ENCODE measurements at places on chromosomes 7 and 10.

DNA sequence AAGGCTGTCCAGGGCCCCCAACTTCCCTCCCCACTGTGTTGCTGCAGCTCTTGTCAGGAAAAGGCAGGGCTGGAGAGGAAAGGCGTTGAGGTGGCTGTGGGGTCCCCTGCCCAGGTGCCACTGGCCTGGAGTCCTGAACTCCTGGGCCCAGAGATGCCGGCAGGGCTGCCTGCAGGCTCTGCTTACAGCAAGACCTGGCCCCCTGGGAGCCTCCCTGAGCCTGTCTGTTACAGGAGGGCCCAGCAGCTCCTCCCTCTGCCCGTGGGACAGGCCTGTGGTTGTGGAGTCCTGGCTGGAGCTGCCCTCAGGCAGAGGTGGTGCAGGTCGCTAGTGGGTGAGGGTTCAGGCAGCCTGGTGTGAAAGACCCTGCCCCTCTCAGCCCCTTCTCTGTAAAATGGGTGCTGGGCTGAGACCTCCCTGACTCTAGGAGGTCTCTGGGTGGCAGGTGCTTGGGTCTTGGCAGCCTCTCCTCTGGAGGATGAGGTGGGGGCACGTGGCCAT lies 9.9 kb downstream of the ANTXRL start:
- no peak for DNase-seq

DNA sequence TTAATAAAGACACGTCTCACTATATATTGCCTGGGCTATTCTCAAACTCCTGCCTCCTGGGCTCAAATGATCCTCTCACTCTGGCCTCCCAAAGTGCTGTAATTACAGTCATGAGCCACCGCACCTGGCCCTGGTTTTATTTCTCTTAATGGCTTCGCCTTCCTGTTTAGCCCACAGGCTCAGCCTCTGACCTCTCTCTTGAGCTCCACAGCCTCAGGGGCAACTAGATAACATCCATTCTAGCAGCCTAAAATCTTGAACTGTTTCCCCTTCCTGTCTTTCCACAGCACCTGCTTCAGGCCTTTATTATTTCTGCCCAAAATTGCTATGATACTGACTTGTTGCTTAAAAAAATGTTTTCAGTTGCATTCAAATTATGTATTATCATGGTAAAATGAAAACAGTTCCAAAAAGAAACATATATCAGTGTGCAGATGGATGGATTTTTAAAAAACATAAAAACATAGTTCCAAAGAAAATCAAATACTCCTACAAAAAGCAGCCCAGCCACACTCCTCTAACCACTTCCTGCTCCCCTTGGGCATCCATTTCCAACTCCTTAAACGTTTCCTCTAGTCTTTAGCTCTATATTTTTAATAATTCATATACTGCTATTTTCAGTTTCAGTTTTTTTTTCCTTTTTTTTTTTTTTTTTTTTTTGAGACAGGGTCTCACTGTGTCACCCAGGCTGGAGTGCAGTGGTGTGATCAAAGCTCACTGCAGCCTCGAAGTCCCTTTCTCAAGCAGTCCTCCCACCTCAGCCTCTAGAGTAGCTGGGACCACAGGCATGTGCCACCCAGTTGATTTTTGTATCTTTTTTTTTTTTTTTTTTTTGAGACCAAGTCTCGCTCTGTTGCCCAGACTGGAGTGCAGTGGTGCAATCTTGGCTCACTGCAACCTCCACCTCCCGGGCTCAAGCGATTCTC lies 5.1 kb upstream of the BAZ1B start:
- DNase-seq, result no peak

GRCh38 chr10:129426606-129427005 lies 40.4 kb upstream of the MGMT start:
- DNase-seq, result no peak

DNA sequence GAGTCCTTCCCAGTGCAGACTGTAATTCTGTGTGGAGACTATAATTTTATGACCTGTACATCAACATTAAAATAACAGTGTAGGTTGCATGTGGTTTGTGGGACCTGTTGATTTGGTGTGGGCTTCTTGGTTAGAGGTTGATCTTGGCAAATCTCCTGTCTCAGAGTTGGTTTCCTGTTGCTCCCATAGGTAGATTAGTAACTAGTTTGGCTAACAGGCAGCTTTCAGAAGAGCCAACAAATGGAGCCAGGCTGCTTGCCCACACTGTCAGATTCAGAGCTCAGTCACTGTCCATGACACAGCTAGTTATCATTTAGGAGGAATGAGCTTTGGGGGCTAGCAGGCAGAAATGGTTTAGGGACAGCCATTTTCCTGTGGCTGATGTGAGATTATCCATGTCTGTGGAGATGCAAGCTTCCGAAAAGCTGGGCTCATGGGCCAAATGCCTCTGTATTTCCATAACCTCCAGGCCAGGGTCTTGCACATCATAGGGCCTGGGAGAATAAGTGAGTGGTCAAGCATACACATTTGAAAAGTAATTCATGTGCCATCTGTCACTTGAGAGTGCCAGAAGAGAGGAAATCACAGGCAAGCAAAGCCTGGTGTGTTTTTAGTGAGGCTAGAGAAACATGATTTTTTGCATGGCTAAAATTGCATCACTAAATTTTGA lies 33.4 kb downstream of the CCM2 start:
- DNase-seq, result no peak

- DNase-seq, result no peak
Observed at GRCh38 chr7:74223711-74224510, 14.1 kb downstream of the LAT2 start.

Data from stimulated activated CD4-positive, alpha-beta T cell treated with anti-CD3 and anti-CD28 coated beads, Interleukin-2, amount 100 ng/mL, for 48 hours (primary cell).